ENCODE measurements at places on chromosomes 13 and 19.

GRCh38 chr13:30774214-30774730 is 38.9 kb downstream of the ALOX5AP start:
- no peak for DNase-seq

GRCh38 chr19:51253088-51253806 is 2.4 kb downstream of the SIGLECL1 start:
- no peak for DNase-seq

GRCh38 chr19:6187374-6187773 is 51.9 kb downstream of the ACSBG2 start:
- DNase-seq, result no peak

DNA sequence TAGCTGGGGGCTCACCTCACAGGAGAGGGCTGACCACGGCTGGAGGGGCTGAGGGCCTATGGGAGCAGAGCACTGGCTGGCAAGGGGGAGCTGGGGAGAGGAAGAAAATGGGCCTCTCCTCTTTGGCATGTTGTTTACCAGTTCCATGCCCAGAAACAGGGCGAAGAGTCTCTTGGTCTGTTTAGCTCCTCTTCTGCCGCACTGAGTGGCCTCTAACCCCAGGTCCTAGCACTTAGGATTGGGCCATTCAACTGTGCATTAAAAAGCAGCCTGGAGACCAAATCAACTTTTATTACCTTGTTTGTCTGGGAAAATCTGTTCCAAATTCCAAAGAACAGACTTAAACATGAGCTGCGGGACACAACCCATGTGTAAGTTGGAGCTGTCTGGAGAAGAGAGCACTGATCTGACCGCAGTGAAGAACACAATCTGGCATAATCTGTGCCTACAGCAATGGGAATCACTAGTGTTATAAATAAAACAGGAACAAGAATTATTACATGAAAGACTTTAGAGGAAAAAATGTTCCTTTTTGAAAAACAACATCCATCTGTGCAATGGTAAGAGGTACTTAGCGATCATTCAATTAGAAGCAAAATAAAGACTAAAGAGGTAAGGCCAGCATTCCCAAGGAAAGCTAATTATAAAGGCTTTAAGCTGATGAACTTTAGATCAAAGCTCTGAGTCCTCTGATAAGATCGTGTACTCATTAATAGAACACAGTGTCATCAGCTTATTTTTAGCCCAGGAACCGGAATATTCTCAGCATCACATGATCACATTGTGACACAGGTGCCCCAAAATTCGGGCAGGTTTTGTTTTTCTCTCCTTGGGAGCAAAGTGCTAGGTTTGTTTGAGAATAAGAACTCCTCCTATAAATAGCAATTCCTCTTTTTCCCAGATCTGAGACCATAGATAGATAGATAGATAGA is 243.2 kb downstream of the COL4A1 start:
- DNase-seq, result no peak

GRCh38 chr13:58329746-58330145 is 698.2 kb downstream of the PCDH17 start:
- no peak for DNase-seq

- no peak for DNase-seq
Measured at GRCh38 chr13:97567510-97568243, 133.7 kb downstream of the RAP2A start.

All from AG09319 (cell line).